ENCODE measurements at places on chromosomes 16 and 17. TPM values are rescaled to one million over a fixed set of nuclear protein-coding genes. Genes with fewer than 3 reads are reported as not detected.

- no peak for DNase-seq
Measured at GRCh38 chr16:78290872-78291591, 191.6 kb downstream of the WWOX start.

DNA sequence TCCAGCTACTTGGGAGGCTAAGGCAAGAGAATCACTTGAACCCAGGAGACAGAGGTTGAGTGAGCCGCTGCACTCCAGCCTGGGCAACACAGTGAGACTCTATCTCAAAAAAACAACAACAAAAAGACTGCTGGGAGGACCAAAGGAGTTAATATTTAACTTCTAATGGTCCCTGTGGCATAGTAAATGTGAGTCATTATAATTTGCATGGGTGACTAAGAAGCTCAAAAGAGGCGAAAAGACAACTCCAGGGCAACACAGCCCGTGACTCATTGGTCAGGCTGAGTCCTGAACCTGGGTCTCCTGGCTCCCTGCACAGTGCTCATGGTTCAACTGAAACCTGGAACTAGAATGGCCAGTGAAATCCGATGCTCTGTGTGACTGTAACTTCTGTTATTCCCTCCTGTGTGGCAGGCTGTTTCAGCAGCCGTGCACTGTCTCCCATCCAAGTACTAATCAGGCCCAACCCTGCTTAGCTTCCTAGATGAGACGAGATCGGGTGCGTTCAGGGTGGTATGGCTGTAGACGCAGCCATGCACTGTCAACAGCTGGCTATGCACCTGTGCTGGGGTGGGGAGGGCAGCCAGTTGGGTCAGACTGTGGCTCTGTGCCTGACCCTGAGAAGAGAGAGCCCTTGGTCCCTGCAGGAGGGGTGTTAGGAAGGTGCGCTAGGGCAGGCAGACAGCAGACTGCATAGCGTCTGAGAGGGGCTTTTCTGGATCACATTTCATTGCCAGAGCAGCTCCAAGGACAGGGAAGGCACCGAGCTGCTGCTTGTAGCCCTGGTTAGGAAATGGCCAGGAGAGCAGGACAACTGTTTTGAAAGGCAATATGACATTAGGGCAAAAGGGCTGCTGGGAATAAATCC is 14.5 kb upstream of the GPRC5C start:
- no peak for DNase-seq

Gene SPATA22
- total RNA-seq = 2.7 TPM

DNA sequence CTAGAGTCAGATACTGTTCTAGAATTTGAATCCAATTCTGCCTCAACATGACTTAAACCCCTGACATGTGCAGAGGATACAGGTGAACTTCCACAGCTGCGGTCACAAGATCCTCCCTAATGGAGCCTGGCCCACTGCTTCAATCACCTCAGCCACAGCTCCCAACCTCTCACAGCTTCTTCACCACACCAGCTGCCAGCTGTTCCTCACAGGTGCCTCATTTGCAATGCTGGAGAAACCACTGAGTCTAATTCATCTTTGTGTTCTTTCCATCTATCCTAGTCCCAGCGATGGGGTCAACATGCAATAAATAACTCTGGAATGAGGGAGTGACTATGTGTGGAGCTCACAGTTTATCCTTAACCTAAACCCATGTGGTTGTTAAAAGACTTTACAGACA is 72.0 kb upstream of the MAF start:
- DNase-seq = no peak

Gene P2RX5
- total RNA-seq = 12.0 TPM
